ENCODE measurements at places on chromosomes 7 and 10.
A peak's percentile ranks its signal among the peaks of the same experiment; 100 is the strongest.

- DNase-seq: peak; percentile 54
Measured at GRCh38 chr10:70162892-70163201, 7.5 kb downstream of the SAR1A start.

DNA sequence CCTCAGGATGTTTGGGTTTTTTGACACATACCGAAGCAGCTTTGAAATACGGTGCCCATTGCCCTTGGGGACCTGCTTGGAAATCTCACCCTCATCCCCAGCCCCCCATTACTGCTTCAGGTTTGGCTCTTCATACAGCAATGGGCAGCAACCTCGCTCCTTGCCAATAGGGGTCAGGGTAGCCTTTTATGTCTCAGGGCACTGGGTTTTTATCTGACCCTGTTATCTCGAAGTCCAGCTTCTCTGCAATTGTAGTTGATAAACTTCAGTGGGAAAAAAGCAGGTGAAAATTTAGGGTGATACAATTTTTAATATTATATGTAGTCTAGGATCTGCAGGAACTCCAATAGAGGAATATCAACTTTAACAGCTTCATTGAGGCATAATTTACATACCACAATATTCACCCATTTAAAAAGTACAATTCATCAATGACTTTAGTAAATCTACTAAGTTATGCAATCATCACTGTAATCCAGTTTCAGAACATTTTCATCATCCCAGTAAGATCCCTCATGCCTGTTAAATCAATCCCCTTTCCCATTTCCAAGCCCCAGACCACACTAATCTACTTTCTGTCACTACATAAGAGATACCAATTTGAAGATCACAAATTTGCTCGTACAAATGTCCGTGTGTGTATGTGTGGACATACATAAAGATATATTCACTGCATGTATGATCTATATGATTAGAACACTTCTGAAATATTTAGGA lies 386.2 kb downstream of the KCNMA1 start:
- DNase-seq: peak; percentile 45

GRCh38 chr7:130421684-130422083 lies 19.1 kb downstream of the CEP41 start:
- no peak for DNase-seq

DNA sequence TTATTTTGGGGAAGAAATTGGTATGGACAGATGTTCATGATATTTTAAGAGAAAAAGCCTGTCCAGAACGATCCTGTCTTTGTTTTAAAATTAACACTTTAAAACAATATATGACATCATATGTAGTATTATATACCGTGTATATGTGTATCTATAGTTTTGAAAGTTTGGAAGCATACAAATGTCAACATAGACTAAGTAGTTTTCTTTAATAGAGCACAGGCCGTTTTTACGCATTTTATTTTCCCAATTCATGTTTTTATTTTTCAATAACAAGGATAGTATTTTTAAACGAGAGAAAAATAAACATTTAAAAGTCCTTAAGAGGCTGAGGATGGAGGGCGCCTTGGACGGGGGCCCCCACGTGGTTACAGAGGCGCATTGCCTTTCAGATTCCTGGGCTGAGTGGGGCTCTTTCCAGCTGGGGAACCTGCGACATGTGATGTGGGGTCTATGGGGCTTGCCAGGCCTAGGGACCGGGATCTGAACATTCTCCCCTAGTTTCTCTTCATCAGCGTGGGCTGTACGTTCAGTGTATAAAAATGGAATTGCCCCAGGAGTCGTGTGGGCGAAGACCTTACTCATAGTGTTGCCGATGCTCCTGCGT lies 127.8 kb upstream of the ZNF746 start:
- peak; percentile 73 for DNase-seq

DNA sequence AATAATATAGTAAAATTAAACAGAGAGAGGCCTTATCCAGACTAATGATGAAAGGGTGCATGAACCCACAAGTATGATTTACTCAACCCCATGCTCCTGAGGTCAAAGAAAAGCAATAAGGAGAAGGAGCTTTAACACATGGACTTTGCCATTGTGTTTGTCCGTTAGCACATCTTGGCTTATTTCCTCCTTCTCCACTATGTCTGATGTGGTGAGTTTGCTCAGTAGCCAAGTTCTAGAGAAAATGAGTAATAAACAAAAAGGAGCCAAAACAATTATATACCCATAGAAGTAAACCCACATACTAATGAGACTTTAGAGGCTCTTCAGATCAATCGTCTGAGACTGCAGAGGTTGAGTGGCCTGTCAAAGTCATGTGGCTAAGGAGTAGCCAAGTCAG lies 26.1 kb upstream of the ADD3 start:
- DNase-seq: no peak

- no peak for DNase-seq
Measured at GRCh38 chr10:33302208-33302829, 32.1 kb downstream of the NRP1 start.

- no peak for DNase-seq
Measured at GRCh38 chr10:4353059-4353655, 472.9 kb upstream of the AKR1E2 start.

All from suppressor macrophage treated with lipopolysaccharide for 1 hour (primary cell).